ENCODE measurements at places on chromosomes 5 and 9. TPM values are rescaled to one million over a fixed set of nuclear protein-coding genes. Genes with fewer than 3 reads are reported as not detected.

The OLFM1 gene
- 0.58 TPM for total RNA-seq

The LCP2 gene
- total RNA-seq = 5.7 TPM

The TMOD1 gene
- total RNA-seq = 5.1 TPM

The LCN1 gene
- total RNA-seq = not detected

The TMEM252 gene
- total RNA-seq = not detected

The PCDHB5 gene
- 2.5 TPM for total RNA-seq

The BSPRY gene
- total RNA-seq = not detected
